MCF 10A (cell line): ENCODE measurements at places on chromosomes 5 and 9. TPM values are rescaled to one million over a fixed set of nuclear protein-coding genes. Genes with fewer than 3 reads are reported as not detected.
A peak's percentile ranks its signal among the peaks of the same experiment; 100 is the strongest.

Gene GPR151
- not detected in 2 replicates for total RNA-seq

Gene DNAH5
- total RNA-seq, result 0.05 and 0.07 TPM in 2 replicates

- no peaks in the 10 kb centered on the region for H3K27me3 ChIP-seq
- H3K4me3 ChIP-seq, result no peak overlapping the region
- H3K4me1 ChIP-seq, result peaks cover 44% of the 10 kb centered on the region
- no peak for DNase-seq
- peaks cover 42% of the 10 kb centered on the region for H3K36me3 ChIP-seq
These were observed 16.2 kb downstream of the UHRF2 start for GRCh38 chr9:6428940-6429889.

DNA sequence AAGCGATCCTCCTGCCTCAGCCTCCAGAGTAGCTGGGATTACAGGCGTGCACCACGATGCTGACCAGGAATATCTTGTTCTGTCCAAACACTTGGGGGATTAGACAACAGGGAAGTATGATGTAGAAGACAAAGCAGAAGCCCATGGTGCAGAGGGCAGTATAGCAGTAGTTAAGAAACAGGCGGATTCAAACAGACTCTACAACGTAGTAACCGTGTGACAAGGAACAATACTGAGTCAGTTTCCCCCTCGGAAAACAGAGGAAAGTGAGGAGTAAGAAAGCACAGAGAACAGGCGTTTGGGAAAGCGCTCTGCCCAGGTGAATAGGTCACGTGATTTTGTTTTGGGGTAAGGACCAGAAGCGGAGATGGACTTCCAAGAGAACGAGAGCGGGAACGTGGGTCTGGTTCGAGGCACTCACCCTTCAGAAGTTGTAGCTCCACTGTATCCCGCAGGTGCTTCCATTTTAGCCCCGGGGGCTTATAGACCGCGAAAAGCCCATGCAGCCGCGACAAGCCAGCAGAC, 306 bp downstream of the TRUB2 start:
- no peaks in the 10 kb centered on the region for H3K27me3 ChIP-seq
- H3K36me3 ChIP-seq, result peaks cover 49% of the 10 kb centered on the region
- H3K27ac ChIP-seq, result peak overlapping the region; percentile 95
- no peak for DNase-seq

DNA sequence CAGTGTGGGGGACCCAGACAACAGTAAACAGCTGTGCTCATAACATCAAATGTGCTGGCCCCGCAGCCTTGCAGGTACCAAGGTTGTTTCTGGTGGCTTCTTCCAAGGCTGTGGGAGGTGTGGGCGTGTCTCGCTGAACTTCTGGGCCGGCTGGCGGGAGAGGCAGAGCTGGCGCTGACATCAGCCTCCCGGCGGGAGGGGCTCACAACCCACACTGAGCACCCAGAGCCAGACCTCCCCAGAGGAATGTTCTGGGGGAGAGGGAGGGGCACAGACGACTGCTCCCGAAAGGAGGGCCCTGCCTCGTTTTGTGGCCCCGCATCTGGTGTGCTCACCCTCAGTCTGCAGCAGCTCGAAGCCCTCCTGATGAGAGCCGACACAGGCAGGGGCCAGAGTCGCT, 6.9 kb upstream of the SLC12A7 start:
- H3K36me3 ChIP-seq, result no peaks in the 10 kb centered on the region
- no peak overlapping the region for H3K27ac ChIP-seq
- H3K4me3 ChIP-seq, result no peak overlapping the region
- H3K27me3 ChIP-seq, result peaks cover 17% of the 10 kb centered on the region
- peaks cover 15% of the 10 kb centered on the region for H3K4me1 ChIP-seq
- no peak for DNase-seq

- H3K4me1 ChIP-seq, result no peaks in the 10 kb centered on the region
- no peak overlapping the region for H3K27ac ChIP-seq
- no peak overlapping the region for H3K4me3 ChIP-seq
- no peak for DNase-seq
These were observed 58.3 kb downstream of the HMGCR start for GRCh38 chr5:75395277-75395676.

DNA sequence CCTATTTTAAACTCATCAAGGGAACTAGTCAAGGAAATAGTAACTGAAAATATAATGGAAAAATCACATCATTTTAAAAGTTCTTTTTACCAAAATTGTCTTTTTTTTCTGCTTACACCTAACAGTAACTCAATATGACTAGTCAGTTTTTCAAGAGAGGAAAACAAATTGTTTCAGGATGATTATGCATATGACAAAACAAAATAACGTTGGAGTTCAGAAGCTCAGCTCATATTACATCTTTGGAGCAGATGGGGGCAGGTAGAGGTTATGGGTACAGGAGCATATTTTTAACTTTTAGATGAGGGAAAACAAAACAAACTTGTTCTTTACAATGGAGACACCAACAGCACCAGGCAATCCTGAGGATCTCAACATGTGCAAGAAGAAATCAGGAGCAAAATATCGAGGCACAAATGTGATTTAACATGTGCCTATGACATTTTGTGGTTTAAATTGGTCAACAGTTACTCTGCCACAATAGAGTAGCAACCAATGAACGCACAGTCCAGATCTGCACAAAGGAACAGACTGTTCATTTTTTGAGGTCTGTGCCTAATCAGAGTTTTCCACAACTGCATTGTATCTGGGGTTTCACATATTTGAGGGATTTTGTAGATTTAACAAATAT, 659.0 kb downstream of the ANXA1 start:
- peak; percentile 57 for DNase-seq
- H3K4me3 ChIP-seq, result no peak overlapping the region
- peaks cover 6% of the 10 kb centered on the region for H3K4me1 ChIP-seq
- no peaks in the 10 kb centered on the region for H3K36me3 ChIP-seq

DNA sequence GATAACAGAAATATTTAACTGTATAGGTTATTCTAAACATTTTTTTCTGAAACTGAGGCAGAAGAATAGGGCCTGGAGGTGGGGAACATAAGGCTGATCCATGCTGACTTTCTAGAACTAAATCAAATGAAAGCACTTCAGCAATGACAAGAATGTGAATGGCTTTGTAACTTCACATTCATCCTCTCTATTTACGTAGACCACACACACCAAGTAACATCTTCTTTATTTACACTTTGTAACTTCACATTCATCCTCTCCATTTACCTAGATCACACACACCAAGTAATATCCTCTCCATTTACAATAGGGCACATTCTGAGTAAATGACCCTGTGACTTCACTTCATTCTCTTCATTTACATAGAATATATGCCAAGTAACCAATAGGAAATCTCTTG, 251.8 kb upstream of the CDH9 start:
- H3K27me3 ChIP-seq, result no peaks in the 10 kb centered on the region
- no peaks in the 10 kb centered on the region for H3K36me3 ChIP-seq
- no peak overlapping the region for H3K4me3 ChIP-seq
- H3K4me1 ChIP-seq, result no peaks in the 10 kb centered on the region

DNA sequence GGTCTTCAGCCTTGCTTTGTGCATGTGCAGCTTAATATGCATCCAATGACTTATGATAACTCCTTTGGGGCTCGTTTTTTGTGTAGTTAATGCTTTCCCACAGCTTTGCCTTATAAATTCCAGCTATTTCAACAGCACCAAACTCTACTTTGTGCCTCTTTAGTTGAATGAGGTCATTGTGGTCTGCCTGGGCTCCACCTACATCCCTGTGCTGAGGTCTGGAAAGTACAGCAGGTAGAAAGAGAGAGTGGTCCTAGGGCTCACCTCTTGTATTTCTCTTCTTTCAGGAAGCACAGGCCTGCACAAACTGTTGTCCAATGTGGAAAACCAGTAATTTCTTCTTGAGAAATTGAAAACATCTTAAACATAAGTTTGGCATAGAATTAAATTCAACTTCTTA, 167.2 kb downstream of the XRCC4 start:
- DNase-seq, result no peak
- no peaks in the 10 kb centered on the region for H3K27me3 ChIP-seq
- H3K27ac ChIP-seq, result no peak overlapping the region
- H3K36me3 ChIP-seq, result no peaks in the 10 kb centered on the region
- H3K4me1 ChIP-seq, result peaks cover 3% of the 10 kb centered on the region

DNA sequence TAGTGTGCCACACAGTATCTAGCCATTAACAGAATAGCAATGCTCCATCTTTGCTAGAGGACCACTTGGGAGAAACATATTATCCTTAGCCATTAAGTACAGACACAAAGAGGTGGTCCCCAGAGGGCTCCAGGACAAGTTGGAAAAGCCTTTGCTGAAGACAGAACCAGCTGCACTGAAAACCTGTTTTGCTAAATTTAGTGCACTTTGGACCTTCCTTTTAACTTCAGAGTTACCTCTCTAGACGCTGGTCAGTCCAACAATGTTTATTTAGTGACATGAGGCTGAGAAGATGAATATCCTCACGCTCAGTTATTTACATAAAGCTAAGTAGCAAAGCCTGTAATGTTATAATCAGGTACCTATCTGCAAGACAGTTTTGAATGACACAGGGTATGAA, 265.0 kb upstream of the ZNF608 start:
- H3K27ac ChIP-seq, result no peak overlapping the region
- H3K4me1 ChIP-seq, result no peaks in the 10 kb centered on the region
- no peaks in the 10 kb centered on the region for H3K36me3 ChIP-seq
- no peak overlapping the region for H3K4me3 ChIP-seq
- no peaks in the 10 kb centered on the region for H3K27me3 ChIP-seq
- DNase-seq, result no peak
